Glutamatergic neuron (in vitro differentiated cells): ENCODE measurements at places on chromosomes 5 and 9.

GRCh38 chr9:69171049-69171448 lies 3.0 kb upstream of the TJP2 start:
- no peak for DNase-seq

- no peak for DNase-seq
Observed at GRCh38 chr9:118586978-118587377, 782.3 kb downstream of the BRINP1 start.

DNA sequence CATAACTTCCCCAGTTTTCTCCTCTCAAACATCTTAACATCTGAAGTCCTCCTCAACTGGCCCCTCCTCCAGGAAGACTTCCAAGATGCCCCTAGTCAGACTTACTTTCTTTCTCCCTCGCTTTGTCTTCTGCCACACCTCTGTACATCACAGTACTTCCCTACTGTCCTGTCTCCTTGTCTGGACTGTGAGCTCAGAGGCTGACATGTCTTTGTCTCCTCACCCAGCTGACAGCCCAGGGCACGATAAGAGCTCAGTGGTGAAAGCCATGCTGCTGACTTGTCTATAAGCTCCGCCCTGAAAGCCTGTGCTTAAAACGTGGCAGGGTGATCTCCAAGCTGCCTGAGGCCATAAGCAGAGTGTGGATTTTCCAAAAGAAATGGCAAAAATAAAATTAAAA lies 33.0 kb upstream of the SLC25A51 start:
- DNase-seq: peak; percentile 52

- DNase-seq: no peak
Observed at GRCh38 chr5:66356011-66356565, 212.0 kb downstream of the SREK1 start.

GRCh38 chr9:31612336-31613030 lies 772.0 kb upstream of the ACO1 start:
- DNase-seq: no peak
